ENCODE measurements at places on chromosomes 6 and 20.

DNA sequence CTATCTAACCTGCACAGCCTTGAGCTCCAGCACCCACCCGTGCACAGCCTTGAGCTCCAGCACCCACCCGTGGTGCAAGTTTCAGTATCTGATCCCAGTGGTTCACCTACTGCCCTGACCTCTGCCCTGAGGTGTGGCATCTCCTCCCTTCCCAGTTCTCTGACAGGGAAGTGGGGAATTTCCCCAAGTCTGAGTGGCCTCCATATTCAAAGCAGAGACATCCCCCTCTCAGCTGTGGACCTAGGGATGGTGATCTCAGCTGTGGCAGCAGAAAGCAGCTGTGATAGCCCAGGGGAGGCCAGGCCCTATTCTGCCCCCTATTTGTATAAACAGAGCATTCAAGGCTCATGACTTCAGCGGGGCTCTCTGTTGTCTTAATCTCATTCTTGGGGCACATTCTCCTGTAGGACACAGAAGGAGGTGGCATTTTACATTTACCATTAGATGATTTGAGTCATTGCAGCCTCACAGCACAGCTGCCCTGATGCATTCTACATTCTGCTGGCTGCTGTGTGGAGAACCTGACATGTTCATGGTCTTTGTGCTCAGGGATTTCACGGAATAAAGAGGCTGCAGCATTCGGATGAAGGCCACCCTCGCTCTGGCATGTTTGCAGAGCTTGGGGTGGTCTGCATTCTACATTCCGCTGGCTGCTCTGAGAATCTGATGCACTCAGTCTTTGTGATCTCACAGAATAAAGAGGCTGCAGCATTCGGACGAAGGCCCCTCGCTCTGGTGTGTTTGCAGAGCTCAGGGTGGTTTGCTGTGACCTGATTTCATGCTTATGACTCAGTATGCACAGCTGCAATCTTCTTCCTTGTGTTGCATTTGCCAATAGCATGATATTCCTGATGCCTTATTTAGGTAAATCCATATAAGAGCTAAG lies 16.9 kb downstream of the GPR31 start:
- no peak for DNase-seq

DNA sequence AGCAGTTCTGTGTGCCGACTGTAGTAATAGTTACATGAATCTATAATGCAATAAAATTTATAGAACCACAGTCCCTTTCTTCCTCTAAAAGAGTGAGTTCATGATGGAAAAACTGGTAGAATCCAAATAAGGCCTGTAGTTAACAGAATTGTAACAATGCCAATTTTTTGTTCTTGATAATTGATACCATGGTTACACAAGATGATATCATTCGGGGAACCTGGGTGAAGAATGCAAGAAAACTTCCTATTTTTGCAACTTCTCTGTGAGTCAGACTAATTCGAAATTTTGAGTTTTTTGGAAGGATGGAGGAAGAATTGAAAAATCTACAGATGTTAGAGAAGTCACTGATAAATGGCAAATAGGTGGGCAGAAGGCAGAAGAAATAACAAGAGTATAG lies 381.8 kb downstream of the CDKAL1 start:
- no peak for DNase-seq

DNA sequence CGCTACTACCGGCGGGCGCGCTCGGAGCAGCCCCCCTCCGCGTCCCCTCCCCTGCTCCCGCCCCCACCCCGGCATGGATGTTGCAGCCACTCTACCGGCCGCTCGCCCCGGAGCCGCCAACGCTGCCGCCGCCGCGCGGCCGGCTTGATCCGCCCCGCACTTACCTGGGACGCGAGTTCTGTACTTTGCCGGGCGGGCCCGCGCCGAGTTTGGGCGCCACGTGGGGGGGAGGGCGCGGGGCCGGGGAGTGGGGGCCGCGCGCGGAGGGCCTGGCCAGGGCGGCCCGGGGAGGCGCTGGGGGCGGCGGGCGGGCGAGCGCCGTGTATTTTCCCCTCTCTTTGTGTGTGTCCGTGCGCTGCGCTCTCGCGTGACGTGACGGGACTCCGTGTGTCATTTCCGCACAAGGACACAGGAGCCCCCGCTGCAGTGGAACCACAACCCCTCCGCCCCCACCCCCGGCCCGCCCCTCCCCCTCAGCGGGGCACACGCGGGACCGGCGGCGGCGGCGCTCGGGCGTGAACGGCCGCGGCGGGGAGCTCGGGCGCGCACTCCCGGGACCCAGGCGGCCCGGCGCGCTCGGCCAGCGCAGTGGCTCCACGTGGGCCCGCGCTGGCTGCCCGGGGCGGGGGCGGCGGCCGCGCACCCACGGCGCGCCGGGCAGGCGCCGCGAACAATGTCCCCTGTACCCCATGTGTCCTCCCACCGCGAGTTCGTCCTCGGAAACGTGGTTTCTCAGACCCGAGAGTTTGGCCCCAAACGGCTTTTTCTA lies at the start of gene BEND3:
BEND3 (minus strand) TSS at position 590 of the 769 bp plus-strand sequence. CDS start 16,230 bp downstream, outside the sequence.
- peak; percentile 89 for DNase-seq

- DNase-seq, result no peak
These were observed 50.9 kb upstream of the DUSP22 start for GRCh38 chr6:241336-241865.

DNA sequence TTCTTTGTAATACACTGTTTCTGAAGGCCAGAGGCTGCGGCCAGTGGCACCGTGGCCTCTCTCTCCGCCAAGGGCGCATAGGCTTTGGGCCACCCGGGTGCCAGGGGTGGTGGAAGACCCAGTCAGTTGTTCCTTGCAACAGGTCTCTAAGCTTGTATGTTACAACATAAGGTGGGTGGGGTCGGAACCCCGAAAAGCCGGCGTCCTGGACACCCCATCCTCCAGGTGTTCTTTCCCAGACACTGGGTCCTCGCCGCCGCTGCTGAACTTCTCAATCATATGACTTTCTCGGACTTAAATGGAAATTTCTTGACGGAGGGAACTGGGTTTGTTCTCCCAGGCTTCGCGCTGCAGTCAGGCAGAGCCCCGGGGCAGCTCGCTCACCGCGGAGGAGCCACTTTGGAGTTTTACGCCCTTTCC lies 983 bp upstream of the KCNQ5 start:
- DNase-seq, result peak; percentile 43

DNA sequence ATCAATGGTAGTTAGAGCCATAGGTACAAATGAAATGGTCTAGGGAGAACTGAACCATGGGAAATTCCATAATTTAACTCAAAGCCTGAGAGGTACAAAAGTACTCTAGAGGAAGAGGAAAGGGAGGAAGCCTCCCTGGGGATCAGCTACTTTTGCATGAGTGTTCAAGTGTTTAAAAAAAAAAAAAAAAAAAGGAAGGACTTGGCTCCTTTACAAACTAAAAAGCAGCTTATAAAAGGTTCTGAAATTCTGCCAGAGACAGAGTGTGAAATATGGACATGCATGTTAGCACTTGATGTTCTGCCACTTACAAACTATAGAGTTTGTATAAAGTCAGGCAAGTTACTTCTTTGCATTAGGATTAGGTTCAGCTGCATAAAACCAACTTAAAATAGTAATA lies 290.0 kb downstream of the TBC1D7 start:
- no peak for DNase-seq

DNA sequence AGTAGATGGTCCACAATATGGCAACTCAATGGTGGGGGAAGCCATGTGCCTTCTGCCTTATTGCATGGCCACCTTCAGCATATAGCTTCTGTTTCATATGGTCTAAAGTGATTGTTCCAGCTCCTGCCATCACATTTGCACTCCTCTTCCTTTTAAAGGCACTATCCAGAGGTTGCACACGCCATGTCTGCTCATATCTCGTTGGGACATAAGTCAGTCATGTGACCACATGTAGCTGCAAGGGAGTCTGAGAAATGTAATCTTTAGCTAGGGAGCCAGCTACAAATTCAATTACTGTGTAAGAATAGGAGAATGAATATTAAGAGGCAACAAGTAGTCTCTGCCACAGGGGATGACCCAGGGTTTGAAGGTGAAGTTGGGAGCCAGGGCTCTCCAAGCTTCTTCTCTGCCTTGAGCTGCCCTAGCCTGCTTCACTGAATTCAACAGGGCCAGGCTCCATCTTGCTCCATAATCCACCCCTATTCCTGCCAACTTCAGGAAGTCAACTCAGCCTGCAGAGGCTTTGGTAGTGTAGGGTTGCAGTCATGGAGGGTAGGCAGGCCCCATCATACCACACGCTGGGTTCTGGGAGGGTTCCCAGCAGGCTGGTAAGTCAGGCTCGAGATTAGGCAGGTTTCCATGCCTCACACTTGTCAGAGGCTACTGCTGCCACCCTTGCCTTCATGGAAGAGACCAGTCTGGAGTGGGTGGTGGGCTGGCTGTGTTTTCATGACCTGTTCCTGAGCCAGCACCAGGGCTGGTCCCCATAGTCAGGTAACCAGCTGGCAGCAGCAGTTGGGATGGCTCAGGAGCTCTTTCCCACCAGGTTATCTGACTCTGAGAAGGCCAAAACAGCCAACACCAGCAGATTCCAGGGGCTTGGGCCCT lies 56.7 kb upstream of the SAYSD1 start:
- DNase-seq, result no peak

DNA sequence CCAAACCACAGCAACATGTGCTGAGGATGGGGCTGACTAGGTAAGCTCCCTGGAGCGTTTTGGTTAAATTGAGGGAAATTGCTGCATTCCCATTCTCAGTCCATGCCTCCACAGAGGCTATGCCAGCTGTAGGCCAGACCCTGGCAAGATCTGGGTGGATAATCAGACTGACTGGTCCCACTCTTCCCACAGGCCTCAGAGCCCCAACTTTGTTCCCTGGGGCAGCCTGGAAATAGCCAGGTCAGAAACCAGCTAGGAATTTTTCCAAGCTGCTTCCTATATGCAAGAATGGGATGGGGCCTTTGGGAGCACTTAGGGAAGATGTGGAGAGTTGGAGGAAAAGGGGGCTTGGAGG lies 1.5 kb upstream of the VEGFA start:
- no peak for DNase-seq

- no peak for DNase-seq
These were observed 211.6 kb downstream of the SLC24A3 start for GRCh38 chr20:19423900-19424620.

DNA sequence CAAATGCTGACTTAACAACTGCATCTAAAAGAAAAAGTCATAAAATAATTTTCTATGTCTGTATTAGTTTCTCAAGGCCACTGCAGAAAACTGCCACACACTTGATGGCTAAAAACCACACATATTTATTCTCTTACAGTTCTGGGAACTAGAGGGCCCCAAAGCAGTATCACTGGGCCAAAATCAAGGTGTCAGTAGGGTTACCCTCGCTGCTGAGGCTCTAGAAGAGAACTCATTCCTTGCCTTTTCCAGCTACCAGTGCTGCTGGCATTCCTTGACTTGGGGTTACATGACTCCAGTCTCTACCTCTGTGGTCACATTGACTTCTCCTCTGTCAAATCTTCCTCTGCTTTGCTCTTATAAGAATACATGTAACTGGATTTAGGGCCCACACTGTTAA lies 124.6 kb upstream of the THEMIS start:
- no peak for DNase-seq

DNA sequence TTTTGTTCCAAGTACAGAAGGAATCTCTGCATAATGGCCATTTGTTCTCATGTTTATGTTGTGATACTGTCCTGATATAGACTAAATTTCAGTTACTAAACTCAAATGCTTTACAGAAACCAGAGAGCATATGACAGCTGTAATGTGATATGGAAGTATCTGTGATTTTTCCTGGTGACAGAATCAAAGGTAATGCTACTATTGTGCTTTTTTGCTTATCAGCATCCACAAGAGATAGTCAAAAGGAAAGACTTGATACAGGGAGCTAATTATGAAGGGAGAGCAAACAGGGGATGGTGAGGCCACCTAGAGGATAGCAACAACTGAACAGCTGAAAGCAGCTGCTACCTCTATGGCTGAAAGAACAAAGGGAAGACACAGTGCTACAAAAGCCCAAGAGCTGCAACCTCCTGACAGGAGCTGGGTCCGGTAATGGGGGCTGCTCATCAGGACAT lies 181.4 kb downstream of the PHF3 start:
- peak; percentile 57 for DNase-seq

GRCh38 chr6:133435065-133435728 lies 194.0 kb downstream of the EYA4 start:
- DNase-seq, result no peak

DNA sequence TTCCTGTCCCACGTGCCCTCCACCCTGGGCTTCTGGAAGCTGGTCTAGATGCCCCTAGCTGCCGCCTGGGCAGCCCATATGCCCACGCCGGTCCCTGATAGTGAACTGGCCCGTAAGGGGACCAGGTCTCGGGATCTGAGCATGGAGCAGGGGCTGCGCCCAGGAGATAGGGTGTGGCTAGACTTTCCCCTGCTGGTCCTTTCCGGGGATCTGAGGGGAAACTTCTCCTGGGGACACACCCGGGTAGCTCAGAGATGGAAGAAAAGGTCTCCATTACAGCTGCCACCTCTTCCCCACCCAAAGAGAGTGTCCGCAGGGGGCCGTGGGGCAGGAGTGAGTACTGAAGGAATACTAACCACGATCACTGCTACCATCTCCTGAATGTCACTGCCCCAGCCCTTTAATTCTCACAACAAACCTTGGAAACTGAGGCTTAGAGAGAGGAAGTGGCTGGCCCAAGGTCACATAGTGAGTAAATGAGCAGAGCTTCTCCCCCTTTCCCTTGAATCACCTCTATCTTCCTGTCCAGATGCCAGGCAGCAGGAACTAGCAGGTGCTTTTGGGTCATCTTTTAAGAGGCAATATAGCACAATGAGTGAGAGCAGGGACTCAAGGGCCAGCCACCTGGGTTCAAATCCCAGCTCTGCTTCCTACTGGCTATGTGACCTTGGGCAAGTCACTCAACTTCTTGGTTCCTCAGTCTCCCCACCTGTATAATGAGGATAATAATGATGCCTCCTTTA lies 11.8 kb upstream of the CCN5 start:
- DNase-seq, result no peak

DNA sequence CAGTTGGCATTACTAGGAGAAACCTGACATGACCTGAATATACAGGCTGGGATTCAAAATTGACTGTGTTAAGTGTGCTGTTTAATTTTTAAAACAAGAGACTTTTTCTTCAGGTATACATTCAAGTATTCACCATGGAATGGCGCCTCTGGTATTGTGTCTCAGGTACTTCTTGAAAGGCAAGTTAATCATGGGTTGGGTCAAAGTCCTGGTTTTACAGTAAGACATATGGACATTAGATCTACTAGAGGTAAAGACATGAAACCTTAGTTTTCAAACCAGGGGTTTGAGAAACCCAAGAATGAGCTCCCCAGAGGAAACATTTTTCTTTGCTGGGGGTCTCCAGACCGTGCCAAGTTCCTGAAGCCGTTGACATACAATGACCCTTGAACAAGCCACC lies 232.4 kb downstream of the SAMD5 start:
- no peak for DNase-seq

- no peak for DNase-seq
These were observed 90.8 kb downstream of the FRK start for GRCh38 chr6:115969930-115970273.

GRCh38 chr20:57076152-57076652 lies 190.2 kb downstream of the BMP7 start:
- no peak for DNase-seq

All from NCI-H69 (cell line).